CD4-positive, alpha-beta T cell treated with Interferon alpha-2 for 1 hour (primary cell): ENCODE measurements at places on chromosomes 7 and 10.
A peak's percentile ranks its signal among the peaks of the same experiment; 100 is the strongest.

GRCh38 chr10:93715345-93715744 lies 13.0 kb upstream of the FRA10AC1 start:
- DNase-seq: no peak

- DNase-seq: no peak
These were observed 21.3 kb upstream of the ZMIZ2 start for GRCh38 chr7:44727158-44727936.

DNA sequence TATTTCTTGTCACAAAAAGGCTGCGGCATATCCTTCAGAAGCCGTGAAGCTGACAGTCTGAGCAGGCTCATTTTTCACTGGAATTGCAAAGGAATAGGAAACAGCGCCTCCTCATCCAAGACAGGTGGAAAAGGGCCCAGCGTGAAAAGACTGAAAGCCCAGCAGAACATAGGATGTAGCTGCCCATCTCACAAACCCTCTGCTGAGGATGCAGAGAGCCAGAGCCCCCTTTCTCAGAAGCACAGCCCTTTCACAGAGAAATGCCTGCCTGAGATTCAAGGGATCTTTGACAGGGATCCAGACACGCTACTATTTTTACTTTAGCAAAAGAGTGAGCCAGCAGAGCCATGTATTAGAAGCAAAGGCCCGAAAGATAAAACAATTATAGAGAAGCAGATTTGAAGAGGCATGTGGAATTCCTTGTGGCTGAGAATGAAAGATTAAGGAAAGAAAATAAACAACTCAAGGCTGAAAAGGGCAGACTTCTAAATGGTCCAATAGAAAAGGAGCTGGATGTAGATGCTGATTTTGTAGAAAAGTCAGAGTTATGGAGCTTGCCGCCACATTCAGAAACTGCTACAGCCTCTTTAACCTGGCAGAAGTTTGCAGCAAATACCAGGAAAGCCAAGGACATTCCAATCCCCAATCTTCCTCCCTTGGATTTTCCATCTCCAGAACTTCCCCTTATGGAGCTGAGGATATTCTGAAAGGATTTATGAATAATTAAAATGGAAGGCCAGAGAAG lies 36.9 kb downstream of the GDI2 start:
- DNase-seq: no peak

DNA sequence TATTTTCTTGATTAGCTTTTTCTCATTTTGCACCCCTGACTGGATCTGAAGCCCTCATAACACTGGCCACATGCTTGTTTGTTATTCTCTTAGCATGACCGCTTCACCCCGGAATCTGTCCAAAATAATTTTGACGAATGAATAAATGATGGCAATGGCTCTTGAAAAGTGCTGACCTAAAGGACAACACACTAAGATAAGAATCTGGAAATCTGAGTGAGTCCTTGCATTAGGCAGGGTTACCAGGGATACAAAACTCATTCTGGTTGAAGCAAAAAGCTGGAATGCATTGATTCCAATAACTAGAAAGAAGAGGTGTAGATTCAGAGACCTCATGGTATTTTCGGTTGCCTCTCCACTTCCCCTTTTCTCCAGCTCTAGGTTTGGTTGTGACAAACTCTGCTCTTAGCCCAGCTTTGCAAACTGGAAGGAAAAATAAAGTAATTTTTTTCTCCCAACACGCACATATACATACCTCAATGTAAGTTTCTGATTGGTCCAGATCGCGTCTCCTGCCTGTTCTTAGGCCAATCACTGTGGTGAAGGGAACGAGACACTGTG lies 157.4 kb downstream of the SKIDA1 start:
- DNase-seq: no peak

GRCh38 chr7:157574120-157574825 lies 237.5 kb downstream of the DNAJB6 start:
- DNase-seq: no peak

GRCh38 chr10:74337330-74338016 lies 186.5 kb downstream of the ADK start:
- no peak for DNase-seq

DNA sequence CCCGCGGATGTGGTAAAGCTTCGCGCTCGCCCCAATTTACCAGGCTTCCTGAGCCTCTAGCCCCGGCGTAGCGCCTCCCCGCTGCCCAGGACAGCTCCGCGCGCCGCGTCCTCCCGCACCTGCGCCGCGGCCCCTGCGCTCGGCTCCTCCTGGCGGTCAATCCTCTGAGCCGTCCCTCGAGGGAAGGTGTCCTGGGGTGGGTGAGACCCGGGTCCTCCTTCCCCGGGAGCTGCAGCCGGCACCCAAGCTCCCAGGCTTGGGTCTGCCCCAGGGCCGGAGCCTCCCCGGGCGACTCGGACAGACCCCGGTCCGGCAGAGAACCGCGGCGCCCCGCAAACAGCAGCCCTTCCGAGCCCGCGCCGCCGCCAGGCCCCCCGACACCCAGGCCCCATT lies 512 bp downstream of the OSBPL3 start:
- DNase-seq: peak; percentile 82

- DNase-seq: peak; percentile 60
These were observed 18.8 kb downstream of the CDC123 start for GRCh38 chr10:12214763-12215218.

- no peak for DNase-seq
These were observed 3.1 kb upstream of the CRTAC1 start for GRCh38 chr10:98033515-98033914.

DNA sequence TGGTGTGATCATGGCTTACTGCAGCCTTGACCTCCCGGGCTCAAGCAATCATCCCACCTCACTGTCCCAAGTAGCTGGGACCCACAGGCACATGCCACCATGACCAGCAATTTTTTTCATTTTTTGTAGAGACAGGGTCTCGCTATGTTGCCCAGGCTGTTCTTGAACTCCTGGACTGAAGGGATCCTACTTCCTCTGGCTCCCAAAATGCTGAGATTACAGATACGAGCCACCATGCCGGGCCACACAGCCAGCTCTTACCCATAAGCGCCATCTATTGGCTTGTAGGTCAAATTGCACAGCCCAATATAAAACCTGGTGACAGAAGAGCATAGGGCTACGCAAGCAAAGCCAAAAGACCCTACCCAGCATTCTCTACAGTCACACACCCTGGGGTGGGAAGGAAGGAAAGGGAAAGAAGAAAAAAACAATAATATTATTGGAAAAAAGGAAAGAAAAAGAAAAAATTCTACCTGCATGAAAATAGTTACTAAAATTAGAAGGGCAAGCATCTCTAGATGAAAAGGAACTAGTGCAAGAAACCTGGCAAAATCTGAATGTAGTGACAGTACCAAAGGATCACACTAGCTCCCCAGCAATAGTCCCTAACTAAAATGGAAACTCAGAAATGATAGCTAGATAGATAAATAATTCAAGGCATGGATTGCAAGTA lies 29.4 kb upstream of the AMPH start:
- DNase-seq: peak; percentile 21

DNA sequence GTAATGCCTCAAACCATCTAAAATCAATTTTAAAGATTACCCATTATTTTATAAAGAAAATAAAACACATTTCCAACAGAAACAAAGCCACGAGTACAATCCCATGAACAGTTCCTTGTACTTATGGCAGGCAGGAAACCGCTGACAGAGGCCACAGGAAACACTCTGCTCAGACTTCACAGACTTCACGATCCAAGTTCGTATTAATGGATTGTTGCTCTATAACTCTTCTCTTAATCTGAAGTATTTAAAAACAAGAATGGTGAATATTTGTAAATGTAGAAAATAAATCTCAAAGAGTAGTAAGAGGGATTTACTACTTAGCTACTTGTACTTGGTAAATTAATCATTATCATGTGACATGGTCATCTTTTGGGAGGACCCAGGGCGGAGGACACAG lies 78.3 kb downstream of the SNX10 start:
- DNase-seq: peak; percentile 10

- no peak for DNase-seq
These were observed 74.5 kb upstream of the PTPRZ1 start for GRCh38 chr7:121798453-121798840.

GRCh38 chr7:148579366-148579765 lies 11.2 kb upstream of the C7orf33 start:
- no peak for DNase-seq

GRCh38 chr7:47186316-47186715 lies 395.6 kb downstream of the TNS3 start:
- DNase-seq: peak; percentile 17

GRCh38 chr7:112721366-112721765 lies 68.8 kb downstream of the TMEM168 start:
- no peak for DNase-seq

DNA sequence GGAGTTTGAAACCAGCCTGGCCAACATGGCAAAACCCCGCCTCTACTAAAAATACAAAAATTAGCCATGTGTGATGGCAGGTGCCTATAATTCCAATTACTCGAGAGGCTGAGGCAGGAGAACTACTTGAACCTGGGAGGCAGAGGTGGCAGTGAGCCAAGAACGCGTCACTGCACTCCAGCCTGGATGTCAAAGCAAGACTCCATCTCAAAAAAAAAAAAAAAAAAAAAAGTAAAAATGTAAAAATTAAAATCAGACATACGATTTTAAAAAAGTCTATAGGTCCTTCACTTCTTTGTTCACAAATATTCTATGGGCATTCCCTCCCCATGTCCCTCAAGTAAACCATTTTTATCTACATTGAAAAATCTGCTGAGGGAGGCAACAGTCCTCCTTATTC lies 34.9 kb upstream of the TLL2 start:
- DNase-seq: no peak

DNA sequence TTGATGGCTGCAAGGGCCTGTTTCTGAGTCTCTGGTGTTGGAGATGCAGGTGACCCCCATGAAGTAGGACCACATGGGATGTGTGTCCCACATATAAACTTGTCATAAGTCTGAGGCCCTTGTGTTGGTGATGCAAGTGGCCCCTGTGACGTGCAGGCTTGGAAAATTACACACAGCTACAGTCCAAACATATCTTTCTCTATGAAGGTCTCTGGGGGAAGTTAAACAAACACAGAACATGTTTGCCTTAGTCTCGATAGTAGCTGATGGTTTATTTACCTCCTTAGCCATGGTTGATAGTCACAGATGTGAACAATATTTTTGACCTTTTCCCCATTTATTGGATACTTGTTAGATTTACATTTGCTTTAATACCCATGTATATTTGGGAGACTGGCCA lies 64.7 kb downstream of the ADCY1 start:
- DNase-seq: no peak

DNA sequence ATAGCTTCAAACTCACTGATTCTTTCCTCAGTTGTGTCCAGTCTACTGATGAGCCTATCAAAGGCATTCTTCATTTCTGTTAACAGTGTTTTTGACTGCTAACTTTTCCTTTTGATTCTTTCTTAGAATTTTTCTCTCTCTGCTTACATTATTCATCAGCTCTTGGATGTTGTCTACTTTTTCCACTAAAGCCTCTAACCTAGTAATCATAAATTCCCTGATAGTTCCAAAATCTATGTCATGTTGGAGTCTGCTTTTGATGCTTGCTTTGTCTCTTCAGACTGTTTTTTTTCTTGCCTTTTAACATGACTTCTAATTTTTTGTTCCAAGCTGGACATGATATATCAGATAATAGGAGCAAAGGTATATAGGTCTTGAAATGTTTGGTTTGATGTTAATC lies 78.0 kb downstream of the ADAM22 start:
- no peak for DNase-seq

DNA sequence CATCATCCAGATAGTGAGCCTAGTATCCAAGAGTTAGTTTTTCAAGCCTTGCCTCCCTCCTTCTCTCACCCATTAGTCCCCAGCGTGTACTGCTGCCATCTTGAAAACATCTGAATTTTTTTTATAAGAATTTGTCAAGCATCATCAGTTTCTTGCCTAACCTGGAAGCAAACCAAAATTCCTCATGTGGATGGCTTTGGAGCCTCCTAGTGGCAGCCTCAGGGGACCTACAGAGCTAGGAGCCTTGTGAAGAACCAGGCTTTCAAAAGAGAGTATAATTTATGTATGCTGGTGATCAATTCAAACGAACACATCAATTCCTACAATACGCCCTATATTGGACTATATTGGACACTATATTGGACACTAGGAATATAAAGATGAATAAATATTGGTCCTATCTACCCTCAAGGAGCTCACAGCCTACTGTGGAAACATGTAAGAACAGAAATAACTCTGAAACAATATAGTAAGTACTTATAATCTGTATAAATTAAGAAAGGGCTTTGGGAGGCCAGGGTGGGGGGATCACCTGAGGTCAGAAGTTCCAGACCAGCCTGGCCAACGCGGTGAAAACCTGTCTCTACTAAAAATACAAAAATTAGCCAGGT lies 63.4 kb downstream of the HPSE2 start:
- DNase-seq: no peak

DNA sequence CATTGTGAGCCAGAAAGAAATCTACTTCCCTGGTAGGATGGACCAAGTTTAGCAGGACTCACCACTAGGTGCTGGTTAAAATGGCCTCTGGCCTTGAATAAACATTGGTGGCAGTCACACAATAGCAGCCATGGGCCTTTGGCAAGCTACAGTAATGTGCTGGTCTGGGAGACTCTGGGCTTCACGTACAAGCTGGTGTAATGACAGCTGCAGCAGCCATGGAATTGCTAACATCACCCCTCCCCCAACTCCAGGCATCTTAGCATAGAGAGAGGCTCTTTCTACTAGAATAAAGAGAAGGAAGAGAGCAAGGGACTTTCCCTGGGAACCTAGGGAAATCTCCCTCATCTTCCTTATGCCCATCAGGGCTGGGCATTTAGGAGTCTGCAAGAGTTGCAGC lies 205.1 kb upstream of the SEMA3A start:
- no peak for DNase-seq

- no peak for DNase-seq
These were observed 18.6 kb upstream of the GSAP start for GRCh38 chr7:77434570-77435275.

DNA sequence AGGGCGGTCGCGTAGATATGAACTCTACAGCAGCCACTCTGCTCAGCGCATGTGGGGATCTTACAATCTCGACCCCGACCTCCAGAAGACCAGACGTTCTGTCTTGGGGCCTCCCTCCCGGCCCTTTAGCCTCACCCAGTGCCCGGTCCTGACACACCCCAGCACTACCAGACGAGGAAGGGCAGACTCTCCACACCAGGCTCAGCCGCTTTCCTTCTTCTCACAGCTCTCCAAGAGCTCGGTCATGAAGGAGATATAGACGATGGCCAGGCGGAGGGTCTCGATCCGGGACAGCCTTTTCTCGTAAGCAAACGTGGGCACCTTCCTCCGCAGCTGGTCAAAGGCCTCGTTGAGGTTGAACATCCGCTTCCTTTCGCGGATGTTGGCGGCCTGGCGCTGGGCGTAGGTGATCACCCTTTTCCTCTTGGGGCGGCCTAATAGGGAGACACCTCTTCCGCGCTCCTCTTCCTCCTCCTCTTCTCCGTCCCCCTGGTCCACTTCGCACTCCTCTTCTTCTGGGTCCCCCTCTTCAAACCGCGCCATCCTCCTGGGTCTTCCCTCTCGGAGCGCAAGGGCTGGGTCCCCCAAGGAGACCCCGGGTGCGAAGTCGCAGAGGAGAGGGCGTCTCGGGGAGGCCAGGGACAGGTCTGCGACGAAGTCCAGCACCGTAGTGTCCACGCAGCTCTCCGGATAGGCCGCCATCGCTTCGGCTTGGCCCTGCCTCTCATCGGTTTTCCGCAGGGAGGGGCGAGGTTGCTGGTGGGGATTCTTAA lies at the start of gene FERD3L:
Gene FERD3L, minus strand, starts transcription at position 761 of the 773 bp plus-strand sequence. Its CDS starts 59 bp downstream, at position 702.
- DNase-seq: no peak

GRCh38 chr7:100342765-100343164 lies 15.2 kb upstream of the PILRB start:
- no peak for DNase-seq

- no peak for DNase-seq
These were observed 116.6 kb upstream of the SAMD8 start for GRCh38 chr10:74994854-74995253.
